Tongue (tissue), 3 donors: ENCODE measurements at places on chromosomes 12 and 14.

GRCh38 chr12:3000548-3001275 is 41.5 kb downstream of the TEAD4 start:
- no peak for DNase-seq

- no peak for DNase-seq
Observed at GRCh38 chr12:39344926-39345325, 98.0 kb downstream of the KIF21A start.

DNA sequence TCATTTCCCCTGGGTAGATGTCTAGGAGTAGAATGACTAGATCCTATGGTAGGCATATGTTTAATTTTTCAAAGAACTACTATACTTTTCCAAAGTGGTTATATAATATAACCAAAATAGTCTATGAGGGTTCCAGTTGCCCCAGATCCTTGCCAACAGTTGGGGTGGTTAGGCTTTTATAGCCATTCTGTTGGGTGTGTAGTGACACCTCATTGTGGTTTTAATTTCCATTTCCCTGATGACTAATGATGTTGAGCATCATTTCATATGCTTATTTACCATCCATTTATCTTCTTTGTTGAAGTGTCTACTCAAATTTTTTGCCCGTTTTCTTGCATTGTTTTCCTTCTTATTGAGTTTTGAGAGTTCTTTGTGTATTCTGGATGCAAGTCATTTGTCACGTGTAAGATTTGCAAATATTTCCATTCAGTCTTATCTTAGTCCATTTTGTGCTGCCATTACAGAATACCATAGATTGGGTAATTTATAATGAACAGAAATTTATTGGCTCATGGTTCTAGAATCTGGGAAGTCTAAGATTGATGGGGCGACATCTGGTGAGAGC is 4.7 kb downstream of the SYNE2 start:
- DNase-seq, result no peak

- no peak for DNase-seq
Observed at GRCh38 chr14:74910556-74910955, 12.5 kb downstream of the RPS6KL1 start.

- no peak for DNase-seq
Observed at GRCh38 chr14:90168425-90169105, 87.8 kb upstream of the PSMC1 start.
